ENCODE measurements at places on chromosomes 12 and 14. TPM values are rescaled to one million over a fixed set of nuclear protein-coding genes. Genes with fewer than 3 reads are reported as not detected.

Gene RNASE12
- total RNA-seq, result not detected

Gene MYL2
- not detected for total RNA-seq

Gene AKAP6
- 2.7 TPM for total RNA-seq

Gene SYNDIG1L
- not detected for total RNA-seq

Gene BDKRB2
- total RNA-seq, result 2.4 TPM

Gene KRT74
- not detected for total RNA-seq

Gene CBLN3
- 0.87 TPM for total RNA-seq

Gene LRRC43
- total RNA-seq, result 1.2 TPM

Gene MYF6
- not detected for total RNA-seq

Gene KCNH5
- 1.2 TPM for total RNA-seq

Gene POU6F1
- 2.2 TPM for total RNA-seq

Gene RFLNA
- 3.8 TPM for total RNA-seq

Gene SRRM4
- under 0.01 TPM for total RNA-seq

Gene TMEM229B
- 0.22 TPM for total RNA-seq

Gene SYCP3
- total RNA-seq, result under 0.01 TPM

Gene SLC2A14
- total RNA-seq, result not detected

Gene LRRIQ1
- 0.43 TPM for total RNA-seq

Gene ACSM4
- not detected for total RNA-seq

Gene FOXN4
- not detected for total RNA-seq

Gene SPIC
- total RNA-seq, result not detected

Gene OAS2
- 0.39 TPM for total RNA-seq

Gene MUCL1
- not detected for total RNA-seq

Data from placental epithelial cell (primary cell).